Activated T-helper 9 cell treated with anti-CD3 and anti-CD28 coated beads, Interleukin-2, amount 50 U/mL, for 16 hours (primary cell): ENCODE measurements at places on chromosomes 4 and X.

DNA sequence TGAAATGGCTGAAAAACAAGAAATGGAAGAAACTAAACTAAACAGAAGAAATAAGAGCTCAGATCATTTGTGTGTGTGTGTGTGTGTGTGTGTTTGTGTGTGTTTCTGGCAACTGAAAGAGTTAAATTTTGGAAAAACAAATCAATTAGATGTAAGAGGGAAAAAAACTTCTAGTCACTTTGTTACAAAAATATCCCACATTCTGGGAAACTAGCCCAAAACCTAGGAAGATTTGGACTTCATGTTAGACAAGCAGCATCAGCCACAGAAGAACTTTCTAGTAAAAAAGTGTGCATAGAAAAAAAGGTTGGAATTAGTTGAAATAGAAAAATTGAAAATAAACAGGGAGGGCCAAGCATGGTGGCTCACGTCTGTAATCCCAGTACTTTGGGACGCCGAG is 111.6 kb upstream of the PRKG2 start:
- no peak for DNase-seq

- no peak for DNase-seq
These were observed 1.7 kb upstream of the ERVMER34-1 start for GRCh38 chr4:52752936-52753335.

DNA sequence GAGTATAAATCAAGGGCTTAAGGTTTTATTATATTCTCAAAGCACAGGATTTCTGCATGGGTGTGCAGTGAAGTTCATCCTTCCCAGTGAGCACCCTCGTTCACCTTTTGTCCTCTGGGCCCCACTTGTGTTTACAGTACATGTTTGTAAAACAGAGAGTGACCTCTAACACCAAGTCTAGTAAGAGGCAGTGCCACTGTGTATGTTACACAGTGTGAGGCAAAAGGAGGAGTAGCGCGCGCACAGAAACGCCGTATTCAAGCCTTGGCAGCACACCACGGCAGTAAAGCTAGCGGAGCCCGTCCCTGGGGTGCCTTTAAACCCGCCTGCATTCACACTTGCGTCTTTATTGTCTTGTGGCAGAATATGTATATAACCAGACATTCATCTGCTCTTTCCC is 51.9 kb downstream of the CCNI start:
- DNase-seq: no peak

GRCh38 chr4:66123190-66123589 is 452.9 kb upstream of the EPHA5 start:
- no peak for DNase-seq

DNA sequence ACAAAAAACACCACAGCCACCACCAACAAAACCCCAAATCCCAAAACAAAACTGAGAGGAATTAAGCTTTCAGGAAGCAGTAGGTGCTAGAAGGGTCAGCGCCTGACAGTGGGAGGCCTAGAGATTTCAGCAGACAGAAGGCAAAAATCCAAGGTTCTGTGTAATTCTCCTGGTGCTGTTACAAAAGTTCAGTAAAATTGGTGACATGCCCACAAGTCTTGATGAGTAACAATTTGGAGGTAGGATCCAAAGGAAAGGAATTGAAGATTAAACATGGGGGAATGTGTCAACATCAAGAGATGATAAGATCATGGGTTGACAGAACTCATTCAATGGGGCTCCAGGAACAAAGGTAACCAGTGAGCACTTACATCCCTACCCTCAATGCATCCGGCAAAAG is 653.8 kb upstream of the CPEB2 start:
- DNase-seq: no peak

GRCh38 chrX:115892787-115893671 is 277.5 kb upstream of the AGTR2 start:
- DNase-seq: peak; percentile 16

DNA sequence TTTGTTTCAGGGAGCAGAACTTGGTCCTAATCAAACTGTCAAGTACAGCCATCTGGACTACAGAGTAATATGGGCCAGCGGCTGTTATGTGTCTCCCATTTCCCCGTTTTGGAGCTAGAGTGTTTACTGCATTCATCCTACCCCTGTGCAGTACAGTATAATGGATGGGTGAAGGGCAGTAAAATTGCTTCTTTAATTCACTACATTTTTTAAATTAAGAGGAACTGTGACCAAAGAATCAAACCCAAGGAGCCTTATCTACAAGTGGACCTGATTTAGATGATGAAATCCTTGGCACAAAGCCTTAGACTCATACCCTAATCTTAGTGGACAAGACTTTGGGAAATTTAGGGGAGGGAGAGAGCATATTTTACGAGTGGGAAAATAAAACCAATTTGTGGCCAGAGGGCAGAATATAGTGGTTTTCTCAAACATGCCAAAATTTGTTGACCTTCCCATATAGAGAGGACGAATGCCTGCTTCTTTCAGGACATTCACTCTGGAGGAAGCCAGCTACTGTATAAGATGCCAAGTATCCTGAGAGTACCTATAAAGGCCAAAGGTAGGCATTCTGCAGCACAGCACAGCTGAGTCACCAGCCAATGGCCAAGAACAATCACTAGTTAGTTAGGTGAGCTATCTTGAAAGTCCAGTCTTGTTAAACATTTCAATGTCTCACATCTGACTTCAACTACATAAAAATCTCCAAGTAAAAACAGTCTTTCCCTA is 253.8 kb upstream of the KCNIP4 start:
- DNase-seq: no peak

DNA sequence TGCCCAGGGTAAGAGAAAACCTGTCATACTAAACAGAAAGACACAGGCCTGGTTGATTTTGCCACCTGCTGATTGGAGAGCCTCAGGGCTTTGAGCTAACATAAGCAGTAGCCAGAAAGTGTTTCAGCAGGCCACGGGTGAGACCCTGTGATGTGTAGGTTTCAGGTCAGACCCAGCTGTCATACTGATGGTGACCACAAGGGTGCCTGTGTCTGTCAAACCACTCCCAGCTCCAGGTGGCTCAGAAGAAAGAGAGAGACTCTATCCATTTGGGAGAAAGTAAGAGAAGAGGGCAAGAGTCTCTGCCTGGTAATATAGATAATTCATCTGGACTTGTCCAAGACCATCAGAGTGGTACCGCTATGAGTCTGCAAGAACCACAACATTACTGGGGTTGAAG is 72.8 kb upstream of the NLRP2B start:
- DNase-seq: no peak

DNA sequence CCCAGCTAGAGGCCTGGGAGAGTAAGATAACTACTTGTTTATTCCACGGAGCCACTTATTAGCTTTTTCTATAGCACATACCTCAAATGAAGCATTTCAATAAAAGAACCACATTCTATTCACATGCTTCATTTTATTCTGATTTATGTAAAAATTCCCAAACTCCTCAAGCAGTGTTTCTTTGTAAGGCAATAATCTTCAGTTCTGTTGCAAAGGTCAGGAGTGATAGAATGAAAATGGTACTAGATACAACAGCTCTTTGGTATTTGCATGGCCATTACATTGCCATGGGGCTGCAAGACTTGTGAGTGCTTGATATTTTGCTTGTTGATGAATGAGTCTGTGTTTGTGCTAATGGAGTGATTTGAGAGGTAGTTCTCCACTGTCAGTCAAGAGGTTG is 39.4 kb downstream of the AR start:
- no peak for DNase-seq

DNA sequence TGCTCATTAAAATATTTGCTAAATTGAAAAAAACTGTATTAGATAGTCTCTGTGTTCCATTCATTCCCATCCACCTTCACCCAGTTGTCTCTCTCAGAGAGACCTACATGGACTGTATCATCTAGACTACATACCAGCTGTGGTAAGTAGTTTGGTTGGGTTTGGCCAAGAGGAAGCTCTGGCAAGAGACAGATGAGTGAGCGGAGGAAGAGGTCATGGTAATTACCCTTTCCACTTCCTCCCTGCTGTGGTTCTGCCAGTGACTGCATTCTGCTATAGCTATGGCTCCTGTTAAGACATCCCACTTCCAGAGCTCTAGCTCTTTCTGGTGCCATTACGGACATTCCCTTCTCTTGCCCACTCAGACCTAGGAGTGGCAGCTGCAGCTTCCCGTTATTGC is 239.0 kb upstream of the MID1 start:
- no peak for DNase-seq

- DNase-seq: no peak
These were observed 849.4 kb downstream of the FSTL5 start for GRCh38 chr4:161314371-161314770.

DNA sequence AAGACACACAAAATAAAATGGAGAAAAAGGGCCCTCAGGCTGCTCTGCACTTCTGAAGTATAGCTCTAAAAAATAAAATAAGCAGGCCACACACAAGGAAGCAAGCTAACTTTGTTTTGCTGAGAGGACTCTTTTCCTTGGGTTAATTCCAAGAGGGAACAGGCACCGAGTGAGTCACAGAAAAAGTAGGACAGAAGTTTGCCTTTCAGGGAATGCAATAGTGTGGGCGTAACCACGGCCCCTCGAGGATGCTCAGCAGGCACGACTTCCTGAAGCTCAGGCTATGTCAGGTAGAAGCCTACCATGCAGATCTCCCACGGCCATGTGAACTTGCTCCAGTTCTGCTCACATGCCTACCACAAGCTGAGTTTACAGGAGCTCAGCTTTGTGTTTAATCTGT is 22.1 kb downstream of the PPP1R2C start:
- DNase-seq: no peak

GRCh38 chr4:78168029-78168428 is 110.9 kb downstream of the FRAS1 start:
- no peak for DNase-seq

DNA sequence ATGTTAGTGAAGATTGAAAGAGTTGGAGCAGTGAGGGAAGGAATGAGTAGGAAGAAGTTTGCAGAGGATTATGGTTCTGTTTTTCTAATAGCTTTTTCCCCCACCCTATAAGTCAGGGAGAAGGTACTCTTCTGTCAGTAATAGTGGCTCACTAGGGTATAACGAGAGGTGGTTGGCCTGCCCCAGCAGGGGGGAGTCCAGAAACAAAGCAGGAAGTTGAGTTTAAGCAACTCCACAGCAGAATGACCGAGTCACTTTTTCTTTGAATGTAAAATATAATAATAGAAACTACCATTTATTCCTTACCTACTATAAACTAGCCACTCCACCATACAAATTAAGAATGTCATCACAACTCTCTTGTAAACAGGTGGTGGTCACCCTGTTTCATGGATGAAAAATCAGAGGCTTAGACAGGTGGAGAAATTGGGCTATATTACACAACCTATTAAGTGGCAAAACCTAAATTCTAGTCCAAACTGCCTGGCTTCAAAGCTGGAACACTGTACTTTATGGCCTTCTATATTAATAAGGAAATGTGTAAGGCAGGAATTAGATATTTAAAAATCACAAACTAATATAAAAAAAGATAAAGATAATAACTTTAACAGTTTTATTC is 21.9 kb downstream of the AP1AR start:
- no peak for DNase-seq

DNA sequence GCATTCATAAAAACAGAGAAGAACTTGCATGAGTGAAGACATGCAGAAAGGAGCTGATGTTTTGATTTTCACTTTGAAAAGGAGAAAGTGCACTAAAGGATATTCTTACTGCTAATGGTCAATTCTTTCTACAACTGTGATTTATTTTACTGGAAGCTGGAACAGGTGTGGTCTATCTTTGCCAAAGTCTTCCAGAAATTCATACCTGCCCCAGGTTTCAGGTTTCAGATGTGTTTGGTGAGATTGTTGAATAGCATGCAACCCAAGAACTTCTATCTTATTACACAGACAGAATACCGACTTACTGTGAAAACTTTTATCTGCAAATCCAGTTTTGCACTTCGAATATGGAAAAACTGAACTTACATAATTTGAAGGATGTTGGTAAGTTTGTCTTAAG is 388.3 kb downstream of the PDGFC start:
- DNase-seq: no peak

DNA sequence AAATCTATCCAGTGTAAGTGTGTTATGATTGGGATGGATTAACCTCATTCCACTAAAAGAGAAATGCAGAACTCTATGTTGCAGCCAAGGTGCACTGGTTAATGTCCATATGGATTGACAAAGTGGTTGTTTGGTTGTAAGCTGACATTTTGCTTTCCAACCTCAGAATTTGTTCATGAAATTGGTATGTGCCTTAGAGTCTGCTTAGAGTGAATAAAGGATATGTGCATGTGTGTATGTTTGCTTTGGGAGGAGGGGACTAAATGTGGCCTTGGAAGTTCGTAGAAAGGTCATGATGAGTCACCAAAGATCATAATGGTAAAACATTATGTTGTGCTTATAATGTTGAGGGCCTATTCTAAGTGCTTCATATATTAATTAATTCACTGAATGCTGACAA is 44.1 kb upstream of the MBNL3 start:
- DNase-seq: no peak

DNA sequence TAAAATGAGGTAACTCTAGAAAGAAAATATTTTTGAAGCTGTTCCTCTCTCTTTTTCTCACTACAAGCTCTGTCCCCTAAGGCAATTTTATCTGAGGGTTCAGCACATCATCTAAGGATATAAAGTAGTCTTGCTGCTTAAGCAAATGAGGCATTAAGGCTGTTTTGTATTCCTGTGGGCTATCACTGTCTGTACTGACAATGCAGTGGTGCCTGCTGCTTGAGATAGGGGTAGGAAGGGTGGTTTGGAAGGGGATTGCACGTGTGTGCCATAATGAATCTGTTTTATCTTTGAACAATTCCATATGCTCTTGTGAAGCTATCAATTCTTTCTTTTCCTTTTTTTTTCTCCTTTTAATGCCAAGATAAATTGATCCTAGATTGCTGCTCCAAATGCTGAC is 128.0 kb upstream of the ATOH1 start:
- DNase-seq: no peak

- DNase-seq: no peak
These were observed 89.5 kb downstream of the PLS3 start for GRCh38 chrX:115650449-115650848.

GRCh38 chr4:178070163-178070562 is 627.9 kb upstream of the AGA start:
- DNase-seq: no peak

- no peak for DNase-seq
These were observed 29.7 kb downstream of the BCOR start for GRCh38 chrX:40068048-40068447.

- DNase-seq: no peak
These were observed 17.7 kb downstream of the SNX25 start for GRCh38 chr4:185227131-185227551.

GRCh38 chr4:183288955-183289354 is 31.1 kb downstream of the CLDN22 start:
- no peak for DNase-seq

DNA sequence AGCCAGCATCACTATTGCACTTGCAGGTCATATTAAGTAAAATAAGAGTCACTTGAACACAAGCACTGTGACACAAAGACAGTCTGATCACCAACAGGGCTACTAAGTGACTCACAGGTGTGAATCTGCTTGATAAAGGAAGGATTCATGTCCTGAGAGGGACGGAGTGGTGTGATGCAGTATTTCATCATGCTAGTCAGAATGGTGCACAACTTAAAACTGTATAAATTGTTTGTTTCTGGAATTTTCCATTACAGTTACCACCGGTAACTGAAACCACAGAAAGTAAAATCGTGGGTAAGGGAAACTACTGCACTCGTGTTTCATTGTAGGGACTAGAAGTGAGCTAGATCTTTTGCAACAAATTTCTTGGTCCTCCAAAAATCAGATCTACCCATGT is 109.7 kb downstream of the ELOVL6 start:
- DNase-seq: peak; percentile 3

- DNase-seq: no peak
These were observed 14.8 kb downstream of the LHFPL1 start for GRCh38 chrX:112664924-112665323.

GRCh38 chr4:26343038-26343398 is 22.2 kb downstream of the RBPJ start:
- no peak for DNase-seq

GRCh38 chrX:140360284-140360683 is 144.6 kb downstream of the SOX3 start:
- no peak for DNase-seq
